ENCODE measurements at places on chromosomes 16 and 17.

DNA sequence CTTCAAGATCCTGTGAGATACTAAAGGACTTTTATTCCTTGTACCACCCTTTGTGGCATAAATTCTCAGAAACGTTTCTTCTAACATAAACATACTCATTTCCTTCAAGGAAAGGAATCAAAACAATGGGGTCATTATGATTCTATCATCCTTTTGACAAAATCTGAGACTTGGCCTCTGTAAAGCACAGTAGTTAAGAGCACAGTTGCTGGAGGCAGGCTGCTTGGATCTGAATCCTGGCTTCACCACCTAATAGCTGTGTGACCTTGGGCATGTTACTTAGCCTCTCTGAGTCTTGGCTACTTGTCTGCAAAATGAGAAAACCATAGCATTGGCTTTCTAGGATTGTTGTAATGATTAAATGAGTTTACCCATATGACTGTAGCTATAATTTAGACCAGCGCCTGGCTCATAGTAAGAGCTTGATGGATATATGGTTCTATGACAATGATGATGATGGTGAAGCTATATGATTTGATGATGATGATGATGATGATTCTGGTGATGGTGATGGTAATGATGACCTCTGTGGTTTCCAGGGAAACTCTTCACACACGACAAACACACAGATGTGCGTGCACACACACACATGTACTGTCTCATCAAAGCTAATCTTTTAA lies 6.1 kb upstream of the KRT31 start:
- peak; percentile 79 for DNase-seq

GRCh38 chr17:78745407-78746088 lies 36.5 kb downstream of the CYTH1 start:
- peak; percentile 53 for DNase-seq

DNA sequence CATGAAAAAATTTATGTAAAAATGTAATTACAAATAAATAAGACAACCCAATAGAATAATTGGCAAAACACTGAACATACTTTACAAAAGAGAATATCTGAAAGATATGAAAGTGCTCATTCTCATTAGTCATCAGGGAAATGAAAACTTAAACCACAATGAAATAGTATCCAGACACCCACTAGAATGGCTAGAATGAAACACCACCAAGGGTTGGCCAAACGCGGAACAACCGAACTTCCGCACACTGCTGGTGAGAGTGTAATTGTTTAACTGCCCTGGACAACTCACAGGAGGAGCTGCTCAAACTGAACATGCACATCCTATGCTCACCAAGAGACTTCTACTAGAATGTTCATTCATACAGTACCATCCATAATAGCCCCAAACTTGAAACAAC lies 5.8 kb upstream of the ZDHHC7 start:
- DNase-seq = no peak

- no peak for DNase-seq
Observed at GRCh38 chr17:29409963-29410362, 19.8 kb downstream of the TAOK1 start.

GRCh38 chr17:76569607-76570279 lies 15.9 kb downstream of the ST6GALNAC2 start:
- no peak for DNase-seq

DNA sequence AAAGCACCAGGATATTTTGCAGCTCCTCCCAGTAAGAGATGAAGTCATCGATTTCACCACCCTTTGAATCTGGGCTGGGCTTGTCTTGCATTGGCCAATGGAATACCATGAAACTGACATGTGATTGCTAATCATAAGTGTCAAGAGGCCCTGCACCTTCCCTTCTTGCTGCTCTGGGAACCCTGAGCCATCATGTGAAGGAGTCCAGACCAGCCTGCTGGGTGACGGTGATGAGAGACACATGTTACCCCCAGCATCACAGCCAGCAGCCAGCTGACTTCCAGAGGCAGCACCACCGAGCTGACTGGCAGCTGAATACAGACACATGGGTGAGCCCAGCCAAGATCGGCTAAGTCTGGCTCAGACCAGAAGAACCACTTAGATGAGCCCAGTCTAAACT lies 43.6 kb upstream of the CACNG4 start:
- DNase-seq = no peak

GRCh38 chr16:21708533-21709115 lies 44.9 kb downstream of the OTOA start:
- peak; percentile 72 for DNase-seq

Measured in EH (cell line).